ENCODE measurements at places on chromosomes 16 and 17. TPM values are rescaled to one million over a fixed set of nuclear protein-coding genes. Genes with fewer than 3 reads are reported as not detected.

DNA sequence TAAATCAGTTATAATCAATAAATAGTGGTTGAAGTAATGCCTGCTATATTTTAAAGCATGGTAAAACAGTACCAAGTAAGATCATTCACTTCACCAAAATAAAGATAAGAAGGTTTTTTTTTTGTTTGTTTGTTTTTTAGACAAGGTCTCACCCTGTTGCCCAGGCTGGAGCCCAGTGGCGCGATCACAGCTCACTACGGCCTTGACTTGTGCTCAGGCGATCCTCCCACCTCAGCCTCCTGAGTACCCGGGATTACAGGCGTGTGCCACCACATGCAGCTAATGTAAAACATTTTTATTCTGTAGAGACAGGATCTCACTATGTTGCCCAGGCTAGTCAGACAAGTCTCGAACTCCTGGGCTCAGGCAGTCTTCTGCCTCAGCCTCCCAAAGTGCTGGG, 84.5 kb upstream of the NETO2 start:
- no peak for DNase-seq

DNA sequence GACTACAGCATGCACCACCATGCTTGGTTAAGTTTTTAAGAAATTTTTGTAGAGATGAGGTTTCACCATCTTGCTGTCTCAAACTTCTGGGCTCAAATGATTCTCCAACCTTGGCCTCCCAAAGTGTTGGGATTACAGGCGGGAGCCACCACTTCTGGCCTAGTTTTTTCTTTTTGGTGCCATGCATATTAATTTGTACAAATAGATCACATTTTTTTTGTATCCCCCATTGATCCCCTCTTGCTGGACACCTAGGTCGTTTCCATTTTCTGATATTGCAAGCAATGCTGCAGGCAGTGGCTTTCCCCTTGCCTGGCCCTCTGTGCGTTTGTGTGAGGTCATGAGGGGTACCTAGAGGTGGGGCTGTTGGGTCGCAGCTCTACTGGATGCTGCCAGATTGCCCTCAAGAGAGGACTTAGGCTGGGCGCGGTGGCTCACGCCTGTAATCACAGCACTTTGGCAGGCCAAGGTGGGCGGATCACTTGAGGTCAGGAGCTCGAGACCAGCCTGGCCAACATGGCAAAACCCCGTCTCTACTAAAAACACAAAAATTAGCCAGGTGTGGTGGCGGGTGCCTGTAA, 23.8 kb downstream of the RAP1GAP2 start:
- no peak for DNase-seq

- DNase-seq, result peak; percentile 94
Measured at GRCh38 chr17:48544349-48545021, 424 bp downstream of the HOXB2 start.

- DNase-seq, result peak; percentile 56
Measured at GRCh38 chr16:72092832-72093447, 480 bp downstream of the TXNL4B start.

GRCh38 chr17:74457146-74457819, 9.2 kb upstream of the CD300A start:
- DNase-seq, result peak; percentile 84

GRCh38 chr17:70187383-70187782, 18.1 kb downstream of the KCNJ2 start:
- DNase-seq, result no peak

GRCh38 chr16:24113115-24113745, 142.9 kb upstream of the CACNG3 start:
- DNase-seq, result no peak

GRCh38 chr17:77205396-77206125, 64.8 kb downstream of the SEC14L1 start:
- no peak for DNase-seq

Gene CRYM
- total RNA-seq, result 10.2 TPM

Gene RPRML
- not detected for total RNA-seq

Gene TEKT5
- 0.34 TPM for total RNA-seq

Gene CEP295NL
- 8.3 TPM for total RNA-seq

Gene ZG16
- 0.06 TPM for total RNA-seq

Gene CLEC3A
- total RNA-seq, result not detected

Gene RAB37
- total RNA-seq, result 5.9 TPM

Gene SLC47A1
- 0.74 TPM for total RNA-seq

Gene KRTAP4-7
- not detected for total RNA-seq

Gene CCL14
- 25.3 TPM for total RNA-seq
